ENCODE measurements at places on chromosomes 5 and 9.
A peak's percentile ranks its signal among the peaks of the same experiment; 100 is the strongest.

GRCh38 chr9:17509151-17509550 is 69.7 kb upstream of the SH3GL2 start:
- DNase-seq = no peak

- no peak for DNase-seq
Measured at GRCh38 chr5:126166368-126166767, 256.8 kb upstream of the GRAMD2B start.

DNA sequence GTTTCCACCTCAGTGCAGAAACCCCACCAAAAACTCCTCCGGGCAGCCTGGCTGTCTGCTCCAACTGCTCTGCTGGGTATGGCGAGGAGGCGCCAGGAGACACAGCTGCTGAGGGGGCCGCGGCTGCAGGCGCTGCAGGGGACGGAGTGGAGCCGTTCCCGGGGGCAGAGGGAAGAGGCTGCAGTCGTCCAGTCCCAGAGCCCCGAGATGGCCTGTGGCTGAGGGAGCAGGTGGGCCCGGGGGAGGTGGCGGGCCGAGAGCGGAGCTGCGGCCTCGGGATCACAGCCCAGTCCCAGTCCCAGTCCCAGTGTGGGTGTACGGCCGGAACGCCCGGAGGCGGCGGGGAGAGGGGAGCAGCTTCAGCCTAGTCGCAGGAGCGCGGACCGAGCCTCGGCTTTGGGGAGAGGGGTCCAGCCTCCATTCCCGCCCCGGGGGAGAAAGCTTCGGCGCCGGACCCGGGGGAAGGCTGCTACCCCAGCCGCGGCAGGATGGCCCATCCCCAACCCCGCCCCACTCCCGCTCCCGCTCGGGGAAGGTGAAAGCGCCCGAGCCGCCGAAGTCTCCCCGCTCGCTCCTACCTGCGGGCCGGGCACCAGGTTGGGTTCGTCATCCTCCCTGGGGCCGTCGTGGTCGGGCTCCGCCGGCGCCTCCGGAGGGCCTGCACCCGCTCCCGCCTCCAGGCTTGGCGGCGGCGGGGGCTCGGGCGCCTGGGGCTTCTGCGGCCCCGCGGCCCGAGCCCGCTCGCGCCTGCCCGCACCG is 513 bp downstream of the FAM193B start:
- peak; percentile 10 for DNase-seq

- DNase-seq = no peak
Measured at GRCh38 chr9:133342570-133342969, 5.4 kb downstream of the MED22 start.

DNA sequence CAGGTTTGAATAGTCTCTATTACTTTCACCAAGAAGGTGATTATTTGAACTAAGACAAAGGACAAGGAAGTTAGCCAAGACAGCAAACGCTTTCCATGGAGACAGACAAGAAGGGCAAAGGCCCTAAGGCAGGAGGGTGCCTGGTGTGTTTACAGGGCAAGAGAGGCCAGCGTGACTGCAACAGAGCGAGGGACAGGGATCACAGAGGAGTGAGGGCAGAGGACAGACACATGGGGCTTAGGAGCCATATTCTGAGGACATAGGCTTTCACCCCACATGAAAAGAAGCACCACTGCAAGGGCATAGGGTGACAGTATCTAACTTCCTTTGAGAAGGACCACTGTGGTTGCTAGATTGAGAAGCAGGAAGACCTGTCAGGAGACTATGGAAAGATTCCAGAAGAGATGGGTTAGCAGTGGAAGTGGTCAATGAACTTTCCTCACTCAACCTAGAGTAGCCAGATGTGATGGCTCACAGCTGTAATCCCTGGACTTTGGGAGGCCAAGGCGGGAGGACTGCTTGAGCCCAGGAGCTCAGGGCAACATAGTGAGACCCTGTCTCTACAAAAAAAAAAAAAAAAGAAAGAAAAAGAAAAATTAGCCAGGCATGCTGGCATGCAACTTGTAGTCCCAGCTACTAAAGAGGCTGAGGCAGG is 5.0 kb upstream of the HAVCR1 start:
- no peak for DNase-seq

DNA sequence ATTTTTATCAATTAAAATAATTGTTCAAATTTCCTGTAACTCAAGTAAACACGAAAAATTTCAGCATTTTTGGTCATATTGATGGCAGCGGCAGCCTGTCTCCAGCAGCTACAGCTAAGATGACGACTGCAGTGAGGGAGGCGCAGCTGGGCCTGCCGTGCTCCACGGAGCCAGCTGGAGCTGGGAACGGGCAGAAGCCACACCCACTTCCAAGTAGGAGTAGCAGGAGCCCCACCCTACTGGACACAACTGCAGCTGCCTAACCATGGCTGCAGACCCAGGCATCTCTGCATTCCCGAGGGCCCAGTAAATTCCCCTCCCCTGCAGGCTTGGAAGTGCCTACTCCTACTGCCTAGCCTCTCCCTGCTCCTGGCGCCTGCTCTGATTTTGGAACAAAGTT is 2031.7 kb downstream of the EFNA5 start:
- DNase-seq = no peak

- DNase-seq = no peak
Measured at GRCh38 chr5:159878988-159879471, 37.3 kb upstream of the ADRA1B start.

DNA sequence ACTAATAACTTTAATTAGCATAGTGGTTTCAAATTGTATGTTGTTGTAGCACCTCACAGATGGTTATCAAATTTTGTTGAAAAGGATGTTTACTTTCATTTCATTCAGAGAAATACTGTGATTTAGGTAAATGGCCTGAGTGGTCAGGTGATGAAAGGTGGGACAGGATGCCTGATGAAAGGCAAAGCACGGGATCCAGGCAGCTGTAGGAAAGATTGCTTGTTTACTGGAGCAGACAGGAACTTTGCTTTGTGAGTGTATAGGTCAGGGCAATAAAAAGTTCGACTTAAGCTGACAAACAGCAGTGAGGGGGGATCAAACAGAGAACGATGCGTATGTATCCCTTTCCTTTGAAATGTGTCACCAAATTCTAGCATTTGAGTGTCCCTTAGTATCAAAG is 19.0 kb downstream of the KIAA1958 start:
- no peak for DNase-seq

DNA sequence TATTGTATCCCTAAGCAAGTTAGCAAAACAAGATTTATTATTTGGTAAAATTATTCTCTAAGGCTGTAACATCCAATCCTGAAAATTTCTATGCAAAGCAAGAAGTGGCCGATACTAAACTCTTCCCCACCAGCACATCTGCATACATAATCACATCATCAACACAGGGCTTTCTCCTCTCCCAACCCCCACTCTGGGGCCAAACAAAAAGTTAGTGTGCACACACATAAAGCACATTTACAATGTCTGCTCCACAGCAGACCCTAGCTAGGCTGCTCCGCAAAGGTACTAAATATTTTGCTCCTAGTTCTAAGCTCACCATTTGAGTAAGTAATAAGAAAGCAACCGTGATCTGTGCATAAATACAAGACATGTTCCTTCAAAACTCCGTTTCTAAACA is 3.6 kb downstream of the RNF130 start:
- no peak for DNase-seq

GRCh38 chr9:61667559-61668121 is 477.8 kb downstream of the SPATA31A7 start:
- DNase-seq = no peak

DNA sequence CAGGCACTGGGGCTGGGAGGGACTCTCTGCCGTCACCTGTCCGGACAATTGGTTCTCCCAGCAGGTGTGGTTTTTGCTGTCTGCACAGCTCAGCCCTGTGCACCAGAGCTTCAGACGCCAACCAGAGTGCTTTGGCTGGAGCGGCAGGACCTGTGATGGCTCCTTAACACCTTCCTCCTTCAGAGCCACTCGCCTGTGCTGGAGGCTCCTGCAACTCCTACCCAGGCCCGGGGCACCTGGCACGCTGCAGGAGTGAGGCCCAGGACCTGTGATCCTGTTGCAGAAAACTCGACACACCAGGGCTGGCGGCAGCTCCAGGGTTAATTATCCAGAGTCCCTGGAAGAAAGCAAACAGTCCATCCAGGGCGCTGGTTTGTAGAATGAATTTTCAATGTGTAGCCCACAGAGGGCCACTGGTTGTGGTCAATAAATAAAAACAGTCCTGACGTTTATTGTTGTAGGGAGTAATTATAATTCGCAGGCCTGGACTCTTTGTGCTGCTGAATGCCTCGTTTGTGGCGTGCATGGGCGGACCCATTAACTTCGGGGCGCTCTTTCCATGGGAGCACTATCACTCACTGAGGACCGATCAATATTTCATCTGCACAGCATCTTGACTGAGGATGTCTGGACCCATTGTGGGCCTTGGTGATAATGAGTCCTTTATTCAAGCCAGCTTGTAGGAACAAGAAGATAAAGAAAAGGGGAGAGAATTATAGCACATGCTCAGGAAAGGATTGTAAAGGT is 339.7 kb upstream of the IRX4 start:
- DNase-seq = no peak

- no peak for DNase-seq
Measured at GRCh38 chr5:91219091-91219802, 163.9 kb downstream of the ARRDC3 start.

- DNase-seq = no peak
Measured at GRCh38 chr9:38685535-38685934, 34.4 kb downstream of the FAM240B start.

GRCh38 chr9:7402334-7403027 is 397.1 kb downstream of the DMAC1 start:
- no peak for DNase-seq

DNA sequence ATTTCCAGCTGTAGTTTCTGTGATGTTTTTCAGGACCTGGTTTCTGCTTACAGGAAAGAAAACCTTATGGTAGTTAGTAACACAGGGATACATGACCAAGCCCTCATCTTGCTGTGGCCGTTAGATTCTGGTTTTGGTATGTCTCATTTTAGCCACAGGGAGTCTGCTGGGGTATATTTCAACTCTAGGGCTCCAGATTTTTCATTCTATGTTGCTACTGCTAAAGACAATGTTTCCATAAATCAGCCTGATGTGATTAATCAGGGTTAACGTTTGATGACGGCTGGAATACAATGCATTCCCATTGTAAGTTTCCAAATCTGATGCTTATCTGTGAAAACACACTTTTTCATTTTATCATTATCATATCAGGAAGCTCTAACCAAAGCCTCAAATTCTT is 48.2 kb downstream of the P4HA2 start:
- no peak for DNase-seq

- no peak for DNase-seq
Measured at GRCh38 chr9:137126786-137127185, 12.2 kb upstream of the GRIN1 start.

DNA sequence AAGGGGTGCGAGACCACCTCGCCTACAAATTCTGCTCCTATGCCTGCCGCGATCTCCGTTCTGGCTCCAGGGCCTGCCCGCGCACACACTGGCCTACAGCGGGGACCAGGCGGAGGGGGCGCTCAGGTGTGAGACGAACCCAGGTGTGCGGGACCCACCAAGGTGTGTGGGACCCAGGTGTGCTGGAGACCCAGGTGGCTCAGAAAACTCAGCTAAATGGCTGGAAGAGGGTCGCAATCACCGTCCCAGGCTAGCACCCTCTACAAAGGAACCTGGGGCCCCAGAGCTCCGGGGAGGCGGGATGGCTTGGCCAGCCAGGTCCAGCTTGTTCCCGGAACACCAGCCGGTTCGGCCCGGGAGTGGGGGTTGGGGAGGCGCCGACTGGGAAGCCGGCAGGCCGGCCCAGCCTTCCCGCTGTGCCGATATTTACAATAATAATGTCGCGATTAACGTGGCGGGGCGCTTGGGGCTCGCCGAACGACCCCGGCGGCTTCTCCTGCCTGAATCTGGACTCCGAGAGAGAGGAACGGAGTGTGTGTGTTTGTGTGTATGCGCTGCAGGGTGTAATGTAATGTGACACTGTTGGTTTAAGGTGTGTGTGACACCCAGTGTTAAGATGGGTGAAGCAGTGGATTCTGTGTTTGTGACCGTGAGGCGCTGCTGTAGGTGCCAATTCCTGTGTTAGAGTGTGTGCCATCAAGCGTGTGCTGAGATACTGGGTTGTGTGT is 1.4 kb downstream of the PCDH1 start:
- no peak for DNase-seq

DNA sequence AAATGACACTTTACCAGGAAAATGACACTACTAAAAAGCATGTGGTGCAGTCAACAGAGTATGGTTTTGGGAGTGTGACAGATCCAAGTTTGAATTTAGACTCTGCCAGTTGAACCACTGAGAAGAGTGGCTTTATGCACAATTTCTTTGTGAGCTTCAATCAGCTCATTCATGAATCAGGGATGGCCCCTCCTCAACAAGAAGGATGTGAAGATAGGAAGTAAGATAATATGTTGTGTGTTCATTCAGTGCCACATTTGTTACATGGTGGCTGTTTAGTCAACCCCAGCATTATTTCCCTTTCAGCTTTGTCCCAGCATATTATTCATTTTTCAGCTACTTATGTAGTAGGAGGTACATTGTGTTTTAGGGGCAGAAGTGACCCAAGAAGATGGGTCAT is 140.1 kb downstream of the TLE4 start:
- DNase-seq = no peak

DNA sequence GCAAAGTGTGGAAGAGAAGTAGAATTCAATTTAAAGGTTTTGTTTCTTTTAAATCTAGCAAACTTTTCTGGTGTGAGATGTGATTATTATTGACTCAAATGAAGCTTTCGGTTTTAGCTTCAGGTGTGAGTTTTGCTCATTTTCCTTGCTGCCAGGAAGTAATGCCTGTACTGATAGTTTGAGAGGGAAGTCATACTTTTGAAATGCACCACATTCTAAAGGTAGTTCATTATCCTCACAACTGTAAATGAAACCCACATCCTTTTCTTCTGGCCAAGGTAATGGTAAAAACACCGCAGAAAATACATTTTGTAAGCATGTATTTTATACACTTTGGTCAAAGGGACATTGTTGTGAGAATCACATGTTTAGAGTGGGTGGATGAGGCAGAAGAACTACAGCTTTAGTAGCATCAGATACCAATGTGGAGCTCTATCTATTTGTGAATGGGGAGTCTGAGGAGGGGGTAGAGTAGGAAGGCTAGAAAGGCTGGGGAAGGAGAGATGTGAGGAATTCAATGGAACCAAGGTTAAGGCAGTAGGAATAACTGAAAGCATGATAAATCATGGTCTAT is 167.0 kb upstream of the CDKN2B start:
- DNase-seq = peak; percentile 46

GRCh38 chr9:132582786-132583583 is 579 bp downstream of the BARHL1 start:
- DNase-seq = no peak

DNA sequence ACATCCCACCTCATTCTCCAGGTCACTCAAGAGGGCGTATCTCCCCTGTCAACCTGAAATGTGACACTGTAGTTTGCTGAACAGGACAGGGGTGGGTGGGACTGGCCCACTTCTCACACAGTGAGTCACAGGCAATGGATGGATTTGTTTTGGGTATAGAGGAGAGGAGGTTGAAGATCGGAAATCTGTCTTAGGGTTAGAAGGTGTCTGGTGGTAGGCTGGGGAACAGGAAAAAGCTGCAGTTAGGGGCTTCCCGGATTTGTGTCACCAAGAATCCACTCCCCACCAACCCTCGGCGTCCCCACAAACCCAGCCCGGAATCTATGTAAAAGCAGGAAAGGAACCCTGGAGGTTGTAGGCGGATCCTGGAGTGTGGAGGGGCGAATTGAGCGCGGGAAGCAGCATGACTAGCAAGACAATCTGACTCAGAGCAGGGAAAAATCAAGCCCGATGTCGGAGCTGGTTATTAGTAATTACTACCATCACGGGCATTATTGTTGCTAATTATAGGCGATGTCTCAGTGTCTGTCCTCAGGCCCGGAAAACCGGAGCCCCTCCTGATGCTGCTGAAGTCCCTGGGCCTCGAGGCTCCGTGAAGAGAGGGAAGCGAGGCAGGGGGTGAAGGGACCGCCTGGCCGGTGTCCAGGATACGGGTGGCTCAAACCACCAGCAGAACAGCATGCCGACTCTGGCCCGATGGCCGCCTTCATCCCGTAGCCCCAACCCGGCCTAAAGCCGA is 1.7 kb upstream of the IRX1 start:
- DNase-seq = no peak

GRCh38 chr5:164027738-164028137 is 522.3 kb downstream of the MAT2B start:
- no peak for DNase-seq
